ENCODE measurements at places on chromosomes 11 and 22. TPM values are rescaled to one million over a fixed set of nuclear protein-coding genes. Genes with fewer than 3 reads are reported as not detected.

The OSBP gene
- polyA plus RNA-seq: 25.9 TPM

The HMOX1 gene
- 234 TPM for polyA plus RNA-seq

The RNF169 gene
- polyA plus RNA-seq: 3.1 TPM

The DGKZ gene
- polyA plus RNA-seq: 48.5 TPM

Data from kidney (tissue), 22 donors.